ENCODE measurements at places on chromosomes 4 and X. TPM values are rescaled to one million over a fixed set of nuclear protein-coding genes. Genes with fewer than 3 reads are reported as not detected.

Gene IL9R
- total RNA-seq = not detected

Gene PRSS12
- total RNA-seq = 5.0 TPM

GRCh38 chrX:9670136-9670814 is 95.4 kb downstream of the GPR143 start:
- no peak for DNase-seq

- DNase-seq = no peak
These were observed 10.9 kb downstream of the MFAP3L start for GRCh38 chr4:170015285-170015684.

DNA sequence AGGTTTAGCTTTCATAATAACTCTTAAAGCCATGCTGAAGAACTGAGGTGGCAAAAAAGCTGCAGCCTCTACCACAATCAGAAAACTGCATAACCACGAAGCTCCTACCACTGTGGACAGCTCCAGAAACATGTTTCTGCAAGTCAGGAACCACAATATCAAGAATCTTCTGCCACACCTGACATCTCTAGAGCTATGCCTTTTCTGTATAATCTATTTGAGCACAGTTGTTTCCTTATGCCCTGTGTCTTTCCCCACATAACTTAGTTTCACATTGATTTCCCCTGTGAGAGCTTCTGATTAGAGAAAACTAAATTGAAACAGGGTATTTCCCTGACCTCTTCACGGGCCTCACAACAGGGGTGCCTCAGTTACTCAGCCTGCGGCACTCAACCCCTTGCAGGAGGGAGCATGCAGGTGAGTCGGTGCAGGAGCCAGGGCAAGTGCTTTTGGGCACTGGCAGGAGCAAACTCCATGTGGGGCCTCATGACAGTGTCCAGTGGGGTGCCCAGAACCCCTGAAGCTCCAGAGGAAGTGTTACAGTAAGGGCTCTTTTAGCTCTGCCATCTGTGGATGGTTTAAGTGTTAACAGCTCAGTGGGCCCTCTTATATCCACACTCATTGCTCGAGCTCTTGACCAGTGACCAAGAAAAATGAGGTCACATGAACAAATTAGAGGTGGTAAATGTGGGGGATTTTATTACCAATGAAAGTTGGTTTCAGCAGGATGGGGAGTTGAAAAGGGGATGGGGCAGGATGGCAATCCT is 132.8 kb upstream of the BMP3 start:
- DNase-seq = no peak

Gene LRAT
- 20.6 TPM for total RNA-seq

Gene HSFX1
- total RNA-seq = 2.4 TPM

DNA sequence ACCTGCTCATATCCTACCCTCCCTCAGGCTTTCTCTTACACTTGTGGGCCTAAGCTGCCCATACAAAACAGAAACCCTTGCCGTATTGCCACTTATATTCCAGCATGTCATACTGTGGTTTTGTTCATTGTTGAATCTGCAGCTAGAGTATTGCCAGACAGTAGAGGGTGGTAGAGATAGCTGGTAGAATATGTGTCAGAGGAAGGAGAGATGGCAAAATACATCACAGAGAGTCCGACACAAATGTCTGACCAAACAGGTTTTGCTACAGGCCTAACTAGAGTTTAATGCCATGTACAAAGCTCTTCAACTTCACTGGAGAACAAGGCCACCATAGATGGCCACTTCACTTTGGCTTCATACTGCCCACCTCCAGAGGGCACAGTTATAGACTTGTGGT is 160.1 kb downstream of the EFHC2 start:
- DNase-seq = no peak

- DNase-seq = no peak
These were observed 125.9 kb upstream of the TBL1X start for GRCh38 chrX:9338986-9339385.

Gene COL4A5
- total RNA-seq = 302 TPM

DNA sequence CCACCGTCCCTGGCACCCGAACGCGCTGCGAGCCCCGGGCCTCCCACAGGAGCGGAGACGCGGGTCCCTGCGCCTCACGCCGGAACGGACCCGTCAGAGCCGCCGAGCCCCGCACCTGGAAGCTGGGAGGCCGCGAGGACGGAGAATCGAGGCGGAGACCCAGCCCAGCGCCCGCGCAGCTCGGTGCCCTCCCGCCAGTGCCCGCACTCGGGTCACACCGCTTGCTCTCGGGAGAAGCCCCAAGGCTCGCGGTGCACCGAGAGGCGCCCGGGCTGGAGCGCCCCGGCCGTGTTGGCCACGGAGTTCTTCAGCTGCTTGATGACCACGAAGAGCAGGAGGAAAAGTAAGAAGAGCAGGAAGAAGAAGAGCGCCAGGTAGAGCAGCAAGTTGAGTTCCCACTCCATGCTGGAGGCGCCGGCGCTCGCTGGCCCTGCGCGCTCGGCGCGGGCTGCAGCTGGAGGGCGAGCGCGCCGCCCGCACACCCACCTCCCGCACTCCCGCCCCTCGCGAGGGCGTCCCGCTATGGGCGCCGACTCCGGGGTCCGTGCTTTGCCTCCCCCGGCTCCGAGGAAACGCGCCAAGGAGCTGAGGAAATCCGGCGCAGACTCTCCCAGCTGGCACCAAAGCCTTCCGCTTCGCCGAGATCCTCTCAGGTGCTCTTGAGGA is at the start of gene SMIM43:
SMIM43 (minus strand) TSS at position 463 of the 666 bp plus-strand sequence; CDS start at position 404, 59 bp downstream.
- DNase-seq = peak; percentile 84

Gene ARL13A
- total RNA-seq = not detected

Gene PSMD10
- 74.5 TPM for total RNA-seq

Gene EGF
- total RNA-seq = 33.7 TPM

Gene UBL4A
- total RNA-seq = 35.9 TPM

DNA sequence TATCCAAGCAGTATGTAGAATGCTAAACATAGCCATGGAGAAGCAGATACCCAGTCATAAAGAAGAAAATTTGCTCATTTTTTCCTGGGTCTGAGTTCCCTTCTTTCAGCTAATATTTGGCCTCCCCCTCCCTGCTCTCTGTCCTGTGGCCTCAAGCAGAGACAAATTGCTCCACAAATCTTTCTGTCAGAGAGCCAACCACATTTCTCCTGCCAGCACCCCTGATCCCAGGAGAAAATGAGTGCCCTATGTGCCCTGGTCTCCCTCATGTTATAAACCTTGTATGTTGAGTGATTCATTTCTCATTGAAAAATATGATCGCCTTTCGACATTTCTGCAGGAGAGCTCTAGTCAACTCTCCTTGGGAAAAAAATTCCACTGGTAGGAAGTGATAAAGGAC is 82.0 kb downstream of the TMEM156 start:
- DNase-seq = no peak

Gene SULT1B1
- not detected for total RNA-seq

- peak; percentile 60 for DNase-seq
These were observed 102.7 kb upstream of the RBPJ start for GRCh38 chr4:26217961-26218676.

Gene SUPT20HL2
- not detected for total RNA-seq

All from endodermal cell (in vitro differentiated cells).